ENCODE measurements at places on chromosomes 3 and 15. TPM values are rescaled to one million over a fixed set of nuclear protein-coding genes. Genes with fewer than 3 reads are reported as not detected.

FYCO1 gene
- total RNA-seq = 44.7 TPM

CCR8 gene
- total RNA-seq = not detected

CSPG4 gene
- total RNA-seq = 130 TPM

BSN gene
- 0.17 TPM for total RNA-seq

FAM162A gene
- 25.6 TPM for total RNA-seq

ZNF717 gene
- total RNA-seq = 20.0 TPM

SLC12A8 gene
- total RNA-seq = 10.9 TPM

CEMIP gene
- 613 TPM for total RNA-seq

ANKUB1 gene
- total RNA-seq = not detected

UACA gene
- 107 TPM for total RNA-seq

EFCC1 gene
- total RNA-seq = not detected

APOD gene
- total RNA-seq = 1.6 TPM

CCDC80 gene
- 386 TPM for total RNA-seq

TRANK1 gene
- total RNA-seq = 12.1 TPM

TIGIT gene
- not detected for total RNA-seq

BMF gene
- total RNA-seq = 6.4 TPM

GP9 gene
- total RNA-seq = not detected

GOLGA8T gene
- total RNA-seq = not detected

EIF4E3 gene
- total RNA-seq = 1.7 TPM

ITIH4 gene
- 3.3 TPM for total RNA-seq

GRM2 gene
- total RNA-seq = 0.17 TPM

GPR62 gene
- total RNA-seq = under 0.01 TPM

LIPH gene
- not detected for total RNA-seq

GPR171 gene
- not detected for total RNA-seq

NOX5 gene
- total RNA-seq = 0.83 TPM

RETNLB gene
- total RNA-seq = not detected

LRRIQ4 gene
- not detected for total RNA-seq

RBMS3 gene
- total RNA-seq = 48.0 TPM

STAC gene
- 2.5 TPM for total RNA-seq

CFAP161 gene
- total RNA-seq = 0.66 TPM

LRRC31 gene
- not detected for total RNA-seq

ATP13A3 gene
- 419 TPM for total RNA-seq

GOLGA6D gene
- not detected for total RNA-seq

OR5K2 gene
- total RNA-seq = not detected

TRH gene
- total RNA-seq = not detected

Measured in smooth muscle cell of trachea (primary cell).